ENCODE measurements at places on chromosomes 11 and 22. TPM values are rescaled to one million over a fixed set of nuclear protein-coding genes. Genes with fewer than 3 reads are reported as not detected.
A peak's percentile ranks its signal among the peaks of the same experiment; 100 is the strongest.

- no peaks in the 10 kb centered on the region for H3K36me3 ChIP-seq
- H3K27ac ChIP-seq = no peak overlapping the region
- H3K4me3 ChIP-seq = no peak overlapping the region
- no peaks in the 10 kb centered on the region for H3K27me3 ChIP-seq
Measured at GRCh38 chr11:39288011-39288410, 2171.4 kb downstream of the LRRC4C start.

GRCh38 chr11:134236834-134237556 is 12.5 kb downstream of the VPS26B start:
- H3K4me3 ChIP-seq = no peak overlapping the region
- peak overlapping the region; percentile 30 for H3K27ac ChIP-seq
- H3K36me3 ChIP-seq = peaks cover 7% of the 10 kb centered on the region
- DNase-seq = no peak
- peaks cover 9% of the 10 kb centered on the region for H3K4me1 ChIP-seq
- H3K27me3 ChIP-seq = no peaks in the 10 kb centered on the region

- H3K4me1 ChIP-seq = no peaks in the 10 kb centered on the region
- no peak overlapping the region for H3K27ac ChIP-seq
- DNase-seq = no peak
- H3K4me3 ChIP-seq = no peak overlapping the region
- no peaks in the 10 kb centered on the region for H3K27me3 ChIP-seq
Measured at GRCh38 chr11:110947096-110947495, 234.9 kb upstream of the ARHGAP20 start.

- no peak overlapping the region for H3K27ac ChIP-seq
- no peak for DNase-seq
- H3K4me1 ChIP-seq = no peaks in the 10 kb centered on the region
- no peak overlapping the region for H3K4me3 ChIP-seq
- no peaks in the 10 kb centered on the region for H3K36me3 ChIP-seq
Measured at GRCh38 chr11:21707116-21707739, 485.7 kb upstream of the ANO5 start.

DNA sequence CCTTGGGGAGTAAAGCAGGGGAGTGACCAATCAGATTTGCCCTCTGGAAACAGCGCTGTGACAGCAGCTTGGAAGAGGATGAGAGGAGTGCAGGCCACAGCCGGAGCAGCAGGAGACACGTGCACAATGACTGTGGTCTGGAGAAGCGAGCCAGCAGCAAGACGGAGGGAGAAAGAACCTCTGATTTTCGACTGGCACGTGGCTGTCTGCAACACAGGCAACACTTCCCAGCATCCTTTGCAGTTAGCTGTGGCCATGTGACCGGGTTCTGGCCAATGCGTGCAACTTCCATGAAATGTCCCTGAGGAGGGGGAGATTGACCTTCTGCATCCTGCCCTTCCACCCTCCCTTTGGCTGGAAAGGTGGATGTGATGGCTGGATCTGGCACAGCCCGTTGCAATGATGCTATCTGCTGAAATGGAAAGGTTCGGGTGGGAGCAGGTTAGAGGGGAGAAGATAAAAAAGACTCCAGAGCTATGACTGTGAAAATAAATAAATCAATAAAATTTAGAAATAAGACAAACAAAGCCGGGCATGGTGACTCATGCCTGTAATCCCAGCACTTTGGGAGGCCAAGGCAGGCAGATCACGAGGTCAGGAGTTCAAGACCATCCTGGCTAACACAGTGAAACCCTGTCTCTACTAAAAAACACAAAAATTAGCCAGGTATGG is 15.6 kb downstream of the PLA2G6 start:
- DNase-seq = no peak
- H3K4me3 ChIP-seq = no peak overlapping the region
- H3K4me1 ChIP-seq = peaks cover 4% of the 10 kb centered on the region
- H3K27ac ChIP-seq = no peak overlapping the region
- H3K36me3 ChIP-seq = peaks cover 18% of the 10 kb centered on the region
- no peaks in the 10 kb centered on the region for H3K27me3 ChIP-seq

- H3K4me3 ChIP-seq = no peak overlapping the region
- H3K36me3 ChIP-seq = peaks cover 70% of the 10 kb centered on the region
- no peak for DNase-seq
- H3K27ac ChIP-seq = peak overlapping the region; percentile 88
Measured at GRCh38 chr11:8686325-8686724, 3.7 kb downstream of the RPL27A start.

- no peaks in the 10 kb centered on the region for H3K27me3 ChIP-seq
- DNase-seq = no peak
- H3K36me3 ChIP-seq = no peaks in the 10 kb centered on the region
Measured at GRCh38 chr11:104033561-104033960, 2.9 kb upstream of the DDI1 start.

DNA sequence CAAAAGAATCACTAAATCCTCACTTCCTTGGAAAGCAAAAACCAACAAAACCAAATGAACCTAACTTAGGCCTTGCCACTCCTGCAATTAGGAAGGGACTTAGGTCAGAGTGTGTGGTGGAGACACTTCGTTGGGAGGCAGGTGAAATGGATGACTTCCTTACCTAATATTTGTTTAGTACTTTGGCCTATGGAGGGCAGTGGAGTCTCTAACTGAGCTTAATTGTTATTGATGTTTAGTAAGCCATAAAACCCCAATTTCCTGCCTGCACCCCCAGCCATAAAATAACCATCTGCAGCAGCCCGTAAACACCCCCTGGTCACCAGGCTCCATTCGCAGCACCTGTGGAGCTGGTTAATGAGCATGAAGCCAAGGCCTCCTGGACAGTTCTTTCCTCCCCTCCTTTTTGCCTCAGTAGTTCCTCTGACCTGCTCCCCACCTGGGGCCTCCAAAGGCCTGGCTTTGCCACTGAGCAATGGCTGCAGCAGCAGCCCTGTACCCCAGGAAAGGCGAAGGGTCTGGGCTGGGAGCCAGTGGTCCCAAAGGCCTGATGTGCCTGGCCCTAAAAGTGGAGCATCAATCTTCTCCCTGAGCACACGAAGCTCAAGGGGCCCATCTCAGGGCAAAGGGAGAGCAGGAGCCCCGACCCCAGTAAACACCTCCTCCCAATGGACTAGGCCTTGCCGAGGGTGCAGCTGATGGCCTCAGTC is 15.6 kb upstream of the SYT13 start:
- no peak overlapping the region for H3K4me3 ChIP-seq
- no peaks in the 10 kb centered on the region for H3K4me1 ChIP-seq
- H3K27ac ChIP-seq = no peak overlapping the region

- H3K27me3 ChIP-seq = peaks cover 69% of the 10 kb centered on the region
- no peak for DNase-seq
- no peaks in the 10 kb centered on the region for H3K36me3 ChIP-seq
- peaks cover 24% of the 10 kb centered on the region for H3K4me1 ChIP-seq
- H3K27ac ChIP-seq = no peak overlapping the region
Measured at GRCh38 chr11:43582863-43583462, 97.6 kb upstream of the HSD17B12 start.

- no peaks in the 10 kb centered on the region for H3K36me3 ChIP-seq
- no peaks in the 10 kb centered on the region for H3K27me3 ChIP-seq
- peak overlapping the region; percentile 55 for H3K4me3 ChIP-seq
- no peak overlapping the region for H3K27ac ChIP-seq
Measured at GRCh38 chr11:77067861-77068443, 1.2 kb downstream of the CAPN5 start.

- no peak overlapping the region for H3K27ac ChIP-seq
- H3K4me1 ChIP-seq = no peaks in the 10 kb centered on the region
- H3K36me3 ChIP-seq = no peaks in the 10 kb centered on the region
- H3K27me3 ChIP-seq = no peaks in the 10 kb centered on the region
- no peak for DNase-seq
Measured at GRCh38 chr11:80024119-80024518, 583.3 kb upstream of the TENM4 start.

DNA sequence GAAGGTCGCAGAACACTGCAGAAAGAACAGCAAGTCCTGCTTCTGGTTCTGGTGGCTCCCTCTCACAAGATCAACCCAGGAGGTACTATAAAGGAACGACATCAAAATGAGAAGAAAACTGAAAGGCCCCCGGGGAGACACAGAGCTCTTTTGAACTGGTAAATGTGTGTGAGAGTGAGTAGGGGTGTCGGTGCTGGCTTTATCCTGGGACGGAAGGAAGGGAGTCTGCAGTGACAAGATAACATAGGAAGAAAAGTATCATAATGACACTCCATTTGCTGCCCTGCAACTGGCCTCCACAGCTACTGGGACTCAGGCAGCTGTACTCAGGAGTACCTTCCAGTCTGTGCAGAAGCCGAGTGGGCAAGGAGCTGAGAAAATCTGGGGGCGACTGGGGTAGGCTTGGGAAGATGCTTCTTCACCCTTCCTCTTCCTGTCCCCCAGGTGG is 60.9 kb downstream of the ENTHD1 start:
- H3K4me3 ChIP-seq = no peak overlapping the region
- no peak for DNase-seq
- peaks cover 5% of the 10 kb centered on the region for H3K4me1 ChIP-seq
- H3K36me3 ChIP-seq = no peaks in the 10 kb centered on the region
- no peak overlapping the region for H3K27ac ChIP-seq
- no peaks in the 10 kb centered on the region for H3K27me3 ChIP-seq

DNA sequence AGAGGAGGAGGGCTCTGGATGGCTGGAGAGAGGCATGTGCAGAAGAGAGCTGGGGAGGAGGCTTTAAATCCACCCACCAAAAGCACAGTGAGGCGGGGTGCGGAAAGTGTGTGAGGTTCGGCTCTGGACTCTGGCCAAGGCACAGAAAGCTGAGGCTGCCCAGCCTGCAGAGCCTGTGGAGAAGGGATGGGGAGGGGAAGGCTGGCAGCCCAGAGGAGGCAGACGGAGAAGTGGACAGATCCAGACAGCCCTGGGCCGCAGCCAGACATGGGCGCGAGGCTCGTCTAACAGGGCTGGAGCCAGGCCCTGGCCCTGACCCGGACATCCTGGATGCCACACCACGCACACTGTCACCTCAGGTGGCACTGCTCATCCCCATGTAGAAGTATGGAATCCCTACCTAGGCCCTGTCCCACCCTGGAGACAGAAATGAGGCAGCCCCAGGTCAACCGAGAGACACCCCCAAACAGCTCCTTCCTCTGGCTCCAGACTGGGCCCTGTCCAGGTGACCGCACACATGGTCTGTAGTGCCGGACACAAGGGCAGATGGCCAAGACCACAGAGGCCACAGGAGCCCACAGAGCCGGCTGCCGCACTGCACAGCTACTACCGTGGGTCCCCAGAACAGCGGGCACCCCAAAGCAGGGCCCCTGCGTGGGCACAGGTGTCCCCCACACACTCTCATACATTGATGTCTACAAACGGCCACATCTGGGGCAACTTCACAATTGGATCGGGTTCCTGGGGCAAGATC is 16.6 kb upstream of the MOB2 start:
- H3K4me1 ChIP-seq = peaks cover 21% of the 10 kb centered on the region
- no peaks in the 10 kb centered on the region for H3K27me3 ChIP-seq
- H3K36me3 ChIP-seq = peaks cover 12% of the 10 kb centered on the region
- no peak for DNase-seq
- no peak overlapping the region for H3K27ac ChIP-seq

- no peak overlapping the region for H3K27ac ChIP-seq
- H3K36me3 ChIP-seq = peaks cover 2% of the 10 kb centered on the region
- peaks cover 28% of the 10 kb centered on the region for H3K4me1 ChIP-seq
- no peaks in the 10 kb centered on the region for H3K27me3 ChIP-seq
Measured at GRCh38 chr22:19896665-19897355, 42.1 kb upstream of the GNB1L start.

DNA sequence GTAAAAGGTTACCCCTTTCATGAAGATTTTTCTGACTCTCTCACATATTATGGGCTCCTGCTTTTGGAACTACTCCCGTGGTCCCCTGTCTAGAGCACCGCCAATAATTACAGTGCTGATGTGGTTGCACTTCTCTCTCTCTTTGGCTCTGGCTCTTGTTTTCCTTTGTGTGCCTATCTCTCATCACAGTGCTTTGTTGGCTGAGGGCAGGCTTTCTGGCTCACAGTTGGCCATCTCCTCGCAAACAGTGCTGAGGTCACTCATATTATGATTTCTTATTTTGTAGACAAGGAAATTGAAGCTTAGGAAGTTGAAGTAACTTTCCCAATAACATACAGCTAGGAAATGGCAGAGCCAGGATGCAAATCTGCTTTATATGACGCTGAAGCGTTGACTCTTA is 192.5 kb downstream of the DDX10 start:
- H3K27ac ChIP-seq = no peak overlapping the region
- H3K27me3 ChIP-seq = no peaks in the 10 kb centered on the region
- DNase-seq = no peak
- H3K4me1 ChIP-seq = peaks cover 25% of the 10 kb centered on the region

GRCh38 chr11:107679255-107680024 is 32.4 kb downstream of the SLN start:
- no peak for DNase-seq
- H3K27me3 ChIP-seq = peaks cover 4% of the 10 kb centered on the region
- H3K4me3 ChIP-seq = no peak overlapping the region
- no peaks in the 10 kb centered on the region for H3K36me3 ChIP-seq
- no peaks in the 10 kb centered on the region for H3K4me1 ChIP-seq
- H3K27ac ChIP-seq = no peak overlapping the region

GRCh38 chr11:127640561-127641451 is 640.2 kb upstream of the KIRREL3 start:
- no peak overlapping the region for H3K4me3 ChIP-seq
- H3K36me3 ChIP-seq = no peaks in the 10 kb centered on the region
- H3K27ac ChIP-seq = no peak overlapping the region
- DNase-seq = no peak

- H3K27ac ChIP-seq = no peak overlapping the region
- no peak overlapping the region for H3K4me3 ChIP-seq
- peaks cover 20% of the 10 kb centered on the region for H3K4me1 ChIP-seq
- H3K27me3 ChIP-seq = no peaks in the 10 kb centered on the region
- DNase-seq = peak; percentile 3
- H3K36me3 ChIP-seq = peaks cover 25% of the 10 kb centered on the region
Measured at GRCh38 chr11:44770401-44770800, 43.6 kb downstream of the TSPAN18 start.

- H3K27ac ChIP-seq = peak overlapping the region; percentile 84
- peak; percentile 89 for DNase-seq
- H3K36me3 ChIP-seq = no peaks in the 10 kb centered on the region
- peaks cover 54% of the 10 kb centered on the region for H3K4me1 ChIP-seq
Measured at GRCh38 chr22:37275622-37276021, 6.7 kb upstream of the CYTH4 start.

OR56B1 gene
- total RNA-seq = 0.12 TPM

IRAG1 gene
- not detected for total RNA-seq

LRRC10B gene
- not detected for total RNA-seq

TRIM51 gene
- total RNA-seq = not detected

PGA5 gene
- not detected for total RNA-seq

Data from activated CD4-positive, alpha-beta memory T cell treated with anti-CD3 and anti-CD28 coated beads for 36 hours (primary cell).